ENCODE measurements at places on chromosomes 6 and 20. TPM values are rescaled to one million over a fixed set of nuclear protein-coding genes. Genes with fewer than 3 reads are reported as not detected.

DNA sequence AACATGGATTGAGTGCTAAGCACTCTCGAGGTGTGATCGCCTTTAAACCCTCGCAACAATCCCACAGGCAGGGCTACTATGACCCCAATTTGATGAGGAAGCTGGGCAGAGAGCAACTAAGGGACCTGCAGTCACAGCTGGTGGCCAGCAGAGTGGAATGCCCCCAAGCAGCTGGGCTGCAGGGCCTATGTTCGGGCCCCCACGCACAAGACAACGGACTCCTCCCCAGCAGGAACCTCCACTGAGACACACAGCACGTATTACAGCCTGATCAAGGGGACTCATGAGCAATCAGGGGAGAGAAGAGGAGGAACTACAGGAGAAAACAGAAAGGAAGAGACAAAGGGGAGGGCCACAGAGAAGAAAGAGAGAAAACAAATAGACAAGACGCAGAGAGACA is 21.7 kb downstream of the CST7 start:
- DNase-seq = no peak

The PDE7B gene
- 0.68 TPM for total RNA-seq

DNA sequence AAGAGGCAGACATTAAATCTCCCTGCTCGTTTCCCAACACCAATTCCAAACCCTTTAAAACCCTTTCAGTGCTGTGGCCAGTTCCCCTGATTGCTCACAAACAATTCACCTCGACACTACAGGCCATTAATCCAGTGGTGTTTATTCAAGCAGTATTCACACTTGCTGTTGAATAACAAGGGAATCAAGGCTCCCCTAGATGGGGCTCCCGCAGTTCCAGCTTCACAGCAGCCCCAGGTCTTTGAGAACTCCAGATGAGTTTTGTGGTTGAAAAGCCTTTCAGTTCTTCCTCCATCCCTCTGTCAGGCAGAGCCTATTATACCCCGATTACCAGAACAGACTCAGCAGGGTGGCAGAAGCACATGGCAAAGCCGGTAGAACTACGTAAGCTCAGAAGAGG is 36.2 kb downstream of the JAG1 start:
- no peak for DNase-seq

DNA sequence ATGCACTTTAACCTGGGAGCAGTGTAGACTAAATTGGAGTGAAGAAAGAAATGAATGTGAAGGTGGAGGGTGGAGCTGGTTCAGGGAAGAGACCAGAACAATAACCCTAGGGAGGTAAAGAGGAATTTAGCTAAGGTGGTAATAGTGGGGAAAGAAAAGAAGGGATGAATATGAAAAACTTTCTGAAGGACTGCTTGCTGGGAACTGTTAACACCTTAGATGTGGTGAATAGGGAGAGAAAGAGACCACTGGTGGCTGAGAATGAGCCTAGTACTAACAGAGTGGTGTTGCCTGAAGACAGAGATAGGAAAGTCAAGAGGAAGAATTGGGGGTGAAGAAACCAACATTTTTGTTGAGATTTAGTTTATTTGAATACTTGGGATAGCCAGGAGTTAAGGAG is 78.4 kb upstream of the HS3ST5 start:
- no peak for DNase-seq

DNA sequence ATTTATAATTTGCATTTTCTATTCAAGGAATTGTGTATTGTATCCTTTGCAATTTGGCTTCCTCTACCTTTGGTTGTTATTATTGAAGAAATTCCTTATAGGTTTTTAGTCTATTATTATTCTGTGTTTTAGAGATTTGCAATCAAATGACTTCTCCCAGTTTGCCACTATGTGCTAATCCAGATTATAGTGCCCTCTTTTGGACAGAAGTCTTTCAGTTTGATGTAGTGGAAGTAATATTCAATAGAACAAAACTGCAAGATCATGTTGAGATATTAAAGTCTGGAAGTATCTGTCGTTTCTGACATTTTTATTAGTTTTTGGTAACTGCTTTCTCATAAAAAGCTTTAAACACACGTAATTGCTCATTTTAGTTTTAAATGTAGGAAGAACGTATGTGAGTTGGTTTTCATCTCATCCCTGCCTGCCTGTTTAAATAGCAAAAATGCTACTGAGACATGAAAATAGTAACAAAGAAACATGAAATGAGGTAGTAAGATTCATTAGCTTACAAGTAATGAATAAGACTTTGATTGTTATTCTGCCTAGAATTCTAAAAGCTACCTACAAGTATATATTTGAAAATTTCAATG is 72.8 kb downstream of the RTN4IP1 start:
- no peak for DNase-seq

DNA sequence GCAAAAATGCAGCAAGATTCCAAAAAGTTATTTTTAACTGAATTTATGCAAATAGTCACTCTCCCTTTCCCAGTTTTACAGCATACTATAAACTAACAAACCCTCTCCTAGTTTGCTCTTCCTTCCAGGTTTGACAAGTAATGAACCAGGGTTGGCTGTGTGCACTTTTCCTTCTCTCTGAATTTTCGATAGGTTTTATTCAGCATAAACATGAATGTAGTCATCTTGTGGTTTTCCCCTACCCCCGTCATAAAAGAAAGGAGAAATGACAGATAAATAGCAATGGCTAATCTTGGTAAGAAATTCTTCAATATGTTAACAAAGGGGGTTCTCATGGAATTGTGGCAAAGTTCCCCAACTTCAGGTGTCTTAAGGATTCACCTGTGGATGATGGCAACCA is 26.3 kb downstream of the PRDM1 start:
- DNase-seq = no peak

- DNase-seq = peak; percentile 62
Observed at GRCh38 chr20:43983359-43983758, 68.7 kb downstream of the TOX2 start.

DNA sequence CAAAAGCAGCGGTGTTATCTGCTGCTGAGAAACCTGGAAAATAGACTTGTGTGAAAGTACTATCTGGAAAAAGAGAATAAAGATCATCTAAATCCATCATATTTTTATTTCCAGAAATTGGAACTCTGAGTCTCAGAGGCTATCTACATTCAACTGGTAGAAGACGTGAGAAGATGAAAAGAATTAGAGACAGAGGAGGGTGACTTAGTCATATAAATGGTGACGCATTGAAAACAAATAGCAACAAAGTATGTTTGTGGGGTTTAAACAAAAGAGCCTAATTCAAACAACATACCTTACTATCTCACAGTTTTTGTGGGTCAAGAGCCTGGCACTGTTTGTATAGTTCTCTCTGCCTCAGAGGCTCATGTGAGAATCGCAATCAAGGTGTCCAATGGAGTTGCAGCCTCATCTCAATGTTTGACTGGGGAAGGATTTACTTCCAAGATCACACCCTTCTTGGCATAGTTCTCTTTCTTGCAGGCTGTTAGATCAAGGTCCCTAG is 757.1 kb upstream of the SLC35B3 start:
- DNase-seq = no peak

The BNIP5 gene
- total RNA-seq = not detected

DNA sequence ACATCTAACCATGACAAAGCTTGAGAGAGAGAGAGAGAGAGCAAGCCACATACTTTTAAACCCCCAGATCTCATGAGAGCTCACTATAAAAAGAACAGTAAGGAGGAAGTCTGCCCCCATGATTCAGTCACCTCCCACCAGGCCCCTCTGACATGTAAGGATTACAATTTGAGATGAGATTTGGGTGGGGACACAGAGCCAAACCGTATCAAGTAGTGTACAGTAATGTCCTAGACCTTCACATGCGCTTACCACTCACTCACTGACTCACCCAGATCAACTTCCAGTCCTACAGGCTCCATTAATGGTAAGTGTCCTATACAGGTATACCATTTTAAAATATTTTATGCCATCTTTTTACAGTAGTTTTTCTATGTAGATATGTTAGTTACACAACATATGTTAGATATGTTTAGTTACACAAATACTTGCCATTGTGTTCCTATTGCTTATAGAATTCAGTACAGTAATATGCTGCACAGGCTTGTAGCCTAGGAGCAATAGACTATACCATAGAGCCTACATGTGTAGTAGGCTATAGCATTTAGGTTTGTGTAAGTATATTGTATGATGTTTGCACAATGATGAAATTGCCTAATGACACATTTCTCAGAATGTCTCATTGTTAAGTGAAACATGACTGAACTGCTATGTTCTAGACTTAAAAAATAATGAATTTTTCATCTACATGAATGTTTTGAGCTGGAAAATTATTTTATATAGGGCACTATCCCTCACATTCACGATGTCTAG is 11.7 kb downstream of the TSPYL1 start:
- DNase-seq = no peak

DNA sequence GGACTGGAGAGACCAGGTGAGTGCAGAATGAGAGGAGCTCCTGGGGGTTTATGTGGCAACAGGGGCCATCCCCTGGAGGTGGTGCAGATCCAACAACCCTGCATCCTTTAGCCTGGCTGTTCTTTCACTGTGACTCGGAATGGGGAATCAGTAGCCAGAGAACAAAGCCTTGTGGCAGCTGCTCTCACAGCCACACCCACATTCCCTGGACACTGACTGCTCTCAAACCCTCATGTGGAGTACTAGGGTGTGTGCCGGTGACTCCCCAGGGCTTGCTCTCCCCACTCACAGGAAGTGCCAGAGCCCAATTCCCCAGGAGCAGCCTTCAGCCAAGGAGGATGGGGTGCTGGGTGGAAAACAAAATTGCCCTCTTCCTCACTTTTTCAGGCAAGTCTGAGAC is 30.2 kb upstream of the GGTLC1 start:
- no peak for DNase-seq

GRCh38 chr20:2694008-2694471 is 1.5 kb downstream of the EBF4 start:
- DNase-seq = no peak

DNA sequence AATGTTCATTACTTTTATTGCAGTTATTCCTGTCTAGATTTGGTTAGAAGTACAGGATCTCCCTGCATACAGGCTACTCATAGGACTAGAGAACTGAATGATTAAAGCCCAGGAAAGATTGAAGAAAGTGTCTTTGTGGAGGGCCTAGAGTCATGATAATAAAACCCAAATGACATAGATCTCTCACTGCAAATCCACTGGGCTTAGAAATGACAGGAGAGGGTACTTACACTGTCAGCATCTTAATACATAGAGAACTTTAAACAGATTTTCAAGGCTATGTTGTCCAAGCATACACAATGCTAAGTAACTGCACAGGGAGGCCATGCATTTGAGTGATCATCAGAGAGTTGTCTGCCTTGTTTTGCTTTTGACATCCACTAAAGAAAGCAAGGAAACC is 383.8 kb upstream of the MAP3K7 start:
- no peak for DNase-seq

DNA sequence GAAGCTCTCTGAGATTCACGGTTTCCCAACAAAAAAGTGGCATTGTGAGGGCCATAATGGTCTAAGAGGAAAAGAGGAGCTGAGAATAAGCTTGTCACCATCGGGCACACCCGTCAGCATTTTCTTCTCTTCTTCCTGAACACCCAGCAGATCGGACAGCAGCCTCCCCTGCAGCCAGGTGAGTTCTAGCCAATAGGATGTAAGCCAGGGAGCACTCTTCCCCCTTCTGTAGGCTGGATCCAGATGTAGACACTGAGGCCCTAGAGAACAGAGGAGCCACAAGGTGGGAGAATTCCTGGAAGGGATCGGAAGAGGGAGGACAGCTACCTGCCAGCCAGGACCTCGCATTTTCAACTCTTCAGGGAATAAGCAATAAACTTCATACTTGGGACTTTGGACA is 228.0 kb downstream of the SYNDIG1 start:
- DNase-seq = no peak

The TXNDC5 gene
- 49.3 TPM for total RNA-seq

DNA sequence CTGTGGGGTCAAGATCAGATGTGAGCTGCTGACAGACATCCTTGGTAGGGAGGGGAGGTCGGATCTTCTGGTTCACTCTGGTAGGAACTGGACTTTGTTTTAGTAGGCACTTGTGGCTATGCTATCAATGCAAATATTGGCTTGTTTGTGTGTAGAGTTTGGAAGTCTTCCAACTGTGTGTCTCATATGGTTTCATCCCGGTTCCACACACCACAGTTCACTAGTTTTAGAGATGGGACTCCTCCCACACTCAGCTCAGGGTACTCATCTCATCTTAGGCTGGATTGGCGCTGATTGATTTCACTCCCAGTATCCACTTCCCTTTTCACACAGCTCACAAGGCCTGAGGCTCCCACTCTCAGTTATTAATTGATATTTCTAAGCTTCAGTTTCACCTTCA is 161.3 kb downstream of the THBS2 start:
- no peak for DNase-seq

- DNase-seq = no peak
Observed at GRCh38 chr6:91704531-91704930, 1117.7 kb upstream of the MAP3K7 start.

All from activated CD8-positive, alpha-beta T cell treated with anti-CD3 and anti-CD28 coated beads for 36 hours (primary cell).